ENCODE measurements at places on chromosomes 13 and 19.

DNA sequence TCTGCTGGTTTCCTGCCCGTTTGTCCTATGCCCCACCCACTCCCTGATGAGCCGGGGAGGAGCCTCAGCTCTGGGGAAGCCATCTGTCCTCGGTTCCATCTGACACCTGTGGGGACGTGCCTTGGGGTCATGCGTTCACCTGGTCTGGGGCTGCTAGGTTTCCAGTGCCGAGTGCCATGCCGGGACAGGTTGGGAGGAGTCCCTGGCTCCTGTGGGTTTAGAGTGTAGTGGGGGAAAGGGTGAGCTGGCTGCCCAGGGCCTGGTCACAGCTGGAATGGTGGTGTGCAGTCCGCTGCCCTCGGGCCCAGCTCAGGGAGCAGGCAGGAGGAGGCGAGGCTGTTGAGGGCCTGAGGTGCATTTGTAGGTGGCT is 2.5 kb downstream of the KDM4B start:
- no peak for DNase-seq

DNA sequence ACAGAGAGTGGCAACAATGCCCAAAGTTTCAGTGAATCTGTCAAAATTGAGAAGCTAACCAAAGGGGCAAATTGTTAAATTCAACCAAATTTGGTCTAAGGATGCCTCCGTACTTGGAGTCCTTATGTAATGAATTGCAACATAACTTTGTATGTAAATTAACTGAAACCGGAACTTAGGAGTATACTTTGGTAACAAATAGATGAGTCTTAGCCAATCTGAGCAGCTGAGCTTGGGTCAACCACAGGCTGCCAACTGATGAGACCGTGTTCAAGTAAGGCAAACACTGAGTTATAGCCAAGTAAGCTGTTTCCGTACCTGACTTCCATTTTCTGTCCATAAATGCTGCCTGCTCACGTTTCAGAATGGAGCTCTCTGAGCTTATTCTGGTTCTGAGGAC is 5.3 kb downstream of the VWA8 start:
- no peak for DNase-seq

DNA sequence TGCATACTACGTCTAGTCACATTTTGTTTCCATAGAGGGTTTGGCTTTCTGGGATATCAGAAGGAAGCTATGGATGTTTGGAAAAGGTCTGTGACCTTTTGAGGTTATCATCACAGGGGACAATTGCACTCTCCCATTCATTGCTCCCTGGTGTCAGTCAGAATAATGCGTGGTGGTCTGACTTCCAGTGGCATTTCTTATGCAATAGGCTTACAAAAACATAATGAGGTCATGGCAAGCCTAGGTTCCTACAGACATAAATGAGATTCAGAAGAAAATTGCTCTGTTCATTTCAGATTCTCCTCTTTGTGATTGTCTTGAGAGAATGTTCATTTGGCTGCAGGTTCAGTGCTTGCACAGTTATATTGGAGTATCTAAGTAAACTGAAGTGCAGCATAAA is 54.6 kb downstream of the ARHGAP35 start:
- DNase-seq: no peak

DNA sequence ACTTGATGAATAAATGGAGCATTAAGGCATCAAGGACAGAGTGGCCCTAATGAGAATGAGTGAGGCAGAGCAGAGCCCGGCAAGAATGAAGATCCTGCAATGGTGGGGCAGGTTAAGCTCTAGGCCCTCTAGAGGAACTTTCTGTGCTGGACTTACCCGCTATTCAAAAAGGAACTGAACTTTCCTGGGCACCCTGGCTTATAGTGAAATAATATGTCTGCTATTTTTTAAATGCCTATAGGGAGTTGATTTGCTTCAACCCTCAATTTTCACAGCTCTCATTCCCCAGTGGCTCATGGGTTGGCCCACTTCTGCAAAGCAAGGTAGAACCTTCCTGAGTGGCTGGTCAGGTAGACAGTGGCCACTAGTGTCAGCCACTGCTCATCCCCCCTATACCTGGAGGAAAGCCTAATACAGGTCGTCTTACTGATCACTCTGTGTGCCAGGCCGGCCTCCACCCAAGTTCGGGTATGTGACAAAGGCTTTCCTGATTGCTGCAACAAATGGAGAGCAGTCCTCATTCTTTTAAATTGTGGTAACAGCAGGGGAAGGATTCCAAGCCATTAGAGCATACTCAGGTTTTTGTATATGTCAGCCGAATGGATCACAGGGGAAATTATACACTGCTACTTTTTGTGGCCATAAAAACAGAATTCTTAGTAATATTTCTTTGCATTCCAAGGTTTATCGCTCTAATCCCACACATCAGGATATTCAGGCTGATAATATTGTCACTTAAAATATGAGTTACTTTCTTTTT is 103.0 kb downstream of the KL start:
- no peak for DNase-seq

DNA sequence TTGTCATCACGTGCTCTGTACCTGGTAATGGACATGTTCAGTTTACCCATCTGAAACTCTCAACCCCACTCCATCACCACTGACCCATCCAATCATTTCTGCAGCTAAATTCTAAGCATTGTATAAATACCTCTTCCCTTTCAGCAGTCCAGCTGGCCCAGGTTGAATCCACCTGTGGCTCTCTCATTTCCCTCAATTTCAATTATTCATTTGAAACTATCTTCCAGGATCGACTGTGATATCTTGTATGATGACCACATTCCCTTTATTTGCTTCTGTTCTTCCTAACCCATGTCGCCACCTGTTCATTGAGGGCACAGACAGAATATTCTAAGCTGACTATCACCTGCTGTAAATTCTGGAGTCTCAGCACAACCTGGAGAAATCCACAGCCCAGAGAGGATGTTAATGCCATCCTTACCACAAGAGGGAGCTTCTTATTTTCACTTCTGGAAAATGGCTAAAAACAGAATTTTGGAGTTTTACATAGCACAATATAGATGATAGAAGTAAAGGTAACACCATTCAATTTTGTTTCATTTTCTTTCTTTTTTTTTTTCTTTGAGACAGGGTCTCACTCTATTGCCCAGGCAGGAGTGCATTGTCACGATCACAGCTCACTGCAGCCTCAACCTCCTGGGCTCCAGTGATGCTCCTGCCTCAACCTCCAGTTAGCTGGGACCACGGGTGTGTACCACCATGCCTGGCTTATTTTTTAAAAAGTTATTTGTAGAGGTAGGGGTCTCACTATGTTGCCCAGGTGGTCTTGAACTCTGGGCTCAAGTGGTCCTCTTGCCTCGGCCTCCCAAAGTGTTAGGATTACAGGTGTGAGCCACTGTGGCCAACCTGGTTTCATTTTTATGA is 38.6 kb downstream of the ZNF823 start:
- DNase-seq: no peak

- no peak for DNase-seq
These were observed 91.3 kb upstream of the C1QTNF9B start for GRCh38 chr13:23988546-23989122.

GRCh38 chr19:44719262-44719701 is 20.3 kb downstream of the CEACAM16 start:
- no peak for DNase-seq

GRCh38 chr13:80151016-80151415 is 189.9 kb downstream of the SPRY2 start:
- no peak for DNase-seq

DNA sequence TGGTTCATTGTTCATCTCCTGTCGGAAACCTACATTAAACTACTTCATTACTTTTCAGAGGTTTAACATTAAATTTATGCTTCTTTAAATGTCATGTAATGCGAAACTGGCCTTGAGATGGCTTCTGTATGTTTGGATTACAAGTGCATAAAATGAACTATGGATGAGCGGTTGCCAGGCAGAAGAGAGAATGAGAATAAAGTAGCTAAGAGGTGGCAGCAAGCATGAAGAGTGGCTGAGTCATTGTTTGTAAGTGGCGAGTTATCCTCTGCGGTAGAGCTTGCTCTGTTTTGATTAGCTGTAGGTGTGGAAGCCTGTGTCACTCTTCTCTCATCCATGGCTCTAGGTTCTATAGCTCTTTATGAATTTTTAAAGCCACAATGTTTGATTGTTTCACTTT is 1139.6 kb upstream of the PCDH9 start:
- DNase-seq: no peak

DNA sequence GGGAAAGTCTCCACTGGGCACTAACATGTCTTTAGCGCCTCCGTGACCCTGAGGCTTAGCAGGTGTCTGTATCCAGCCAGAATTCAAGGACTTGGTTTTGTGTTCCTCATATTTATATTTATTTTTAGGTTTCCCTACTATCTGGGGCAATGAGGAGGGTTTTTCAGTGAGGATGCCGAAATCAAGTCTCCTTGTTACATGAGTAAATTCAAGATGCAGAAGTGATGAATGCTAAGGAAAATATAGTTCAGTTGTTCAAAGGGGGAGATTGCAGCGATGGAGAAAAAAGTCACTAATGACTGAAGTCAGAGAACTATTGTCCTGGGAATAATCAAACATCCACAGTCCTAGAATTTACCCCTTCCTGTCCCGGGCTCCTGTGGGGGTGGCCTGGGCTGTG is 791 bp upstream of the ADGRE2 start:
- DNase-seq: no peak

GRCh38 chr19:56732976-56733375 is 61.4 kb upstream of the ZNF835 start:
- no peak for DNase-seq

- DNase-seq: no peak
These were observed 417.1 kb downstream of the PCDH17 start for GRCh38 chr13:58048670-58049069.

DNA sequence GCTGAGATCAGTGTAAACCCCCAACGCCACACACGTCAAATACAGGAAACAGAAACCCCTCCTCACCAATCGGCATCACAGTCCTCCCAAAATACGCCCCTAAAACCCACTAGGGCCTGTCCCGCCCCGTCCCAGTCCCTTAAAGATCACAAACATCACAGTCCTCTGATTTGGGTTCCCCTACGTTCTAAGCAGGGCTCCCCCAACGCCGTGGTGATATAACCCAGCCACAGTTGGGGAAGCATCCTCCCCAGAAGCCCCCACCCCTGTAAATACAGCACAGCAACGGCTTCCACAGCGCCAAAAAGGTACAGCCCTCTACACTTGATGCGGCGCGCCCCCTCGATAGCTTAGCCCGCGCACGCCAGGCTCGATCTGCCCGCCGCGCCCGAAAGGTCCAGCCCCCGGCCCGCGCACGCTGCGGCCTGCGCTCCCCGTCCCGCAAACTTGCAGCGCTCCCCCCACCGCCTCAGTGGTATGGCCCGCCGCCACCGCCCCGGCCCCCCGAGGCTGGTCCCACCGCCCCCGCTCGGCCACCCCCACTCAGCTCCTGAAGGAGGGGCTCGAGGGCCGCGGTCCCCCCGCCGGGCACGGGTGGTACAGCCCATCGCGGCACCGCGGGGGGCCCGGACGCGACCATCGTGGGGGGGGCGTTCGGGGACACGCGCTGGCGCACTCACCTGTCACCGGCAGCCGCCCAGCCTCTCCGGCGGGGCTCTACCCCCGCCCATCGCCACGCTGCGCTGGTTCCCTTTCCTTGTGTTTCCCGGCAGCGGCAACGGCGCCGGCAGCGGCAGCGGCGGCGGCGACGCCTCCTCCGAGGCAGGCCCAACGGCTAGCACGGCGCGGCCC is at the start of gene AKT2:
TSS of gene AKT2 (minus strand) at position 845 of the 852 bp plus-strand sequence. CDS start 20,078 bp downstream, outside the sequence.
- DNase-seq: no peak

- no peak for DNase-seq
These were observed 512.3 kb downstream of the MYO16 start for GRCh38 chr13:109141706-109142105.

- DNase-seq: no peak
These were observed 871.7 kb downstream of the DACH1 start for GRCh38 chr13:70995338-70995737.

GRCh38 chr13:113813749-113814434 is 50.0 kb downstream of the GAS6 start:
- DNase-seq: no peak

- no peak for DNase-seq
These were observed 119.8 kb downstream of the ATP11A start for GRCh38 chr13:112809332-112810315.

DNA sequence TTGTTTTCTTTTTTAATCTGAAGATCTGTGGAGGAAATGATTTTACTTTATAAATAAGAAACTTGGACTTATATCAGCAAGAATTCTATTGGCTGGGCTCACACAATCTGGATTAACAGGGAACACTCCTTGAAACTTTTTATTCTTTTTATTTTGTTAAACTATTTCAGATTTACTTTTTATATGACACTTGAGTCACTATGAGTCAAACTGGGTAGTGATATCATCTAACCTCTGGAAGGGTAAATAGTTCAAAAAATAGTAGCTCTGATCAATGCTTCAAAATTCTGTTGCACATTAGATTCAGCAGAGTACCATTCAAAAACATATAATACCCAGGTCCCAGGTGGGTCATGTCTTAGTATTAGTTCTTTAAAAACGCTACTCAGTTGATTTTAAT is 55.1 kb upstream of the NBEA start:
- no peak for DNase-seq

- no peak for DNase-seq
These were observed 640 bp upstream of the ZNF544 start for GRCh38 chr19:58227964-58228584.

DNA sequence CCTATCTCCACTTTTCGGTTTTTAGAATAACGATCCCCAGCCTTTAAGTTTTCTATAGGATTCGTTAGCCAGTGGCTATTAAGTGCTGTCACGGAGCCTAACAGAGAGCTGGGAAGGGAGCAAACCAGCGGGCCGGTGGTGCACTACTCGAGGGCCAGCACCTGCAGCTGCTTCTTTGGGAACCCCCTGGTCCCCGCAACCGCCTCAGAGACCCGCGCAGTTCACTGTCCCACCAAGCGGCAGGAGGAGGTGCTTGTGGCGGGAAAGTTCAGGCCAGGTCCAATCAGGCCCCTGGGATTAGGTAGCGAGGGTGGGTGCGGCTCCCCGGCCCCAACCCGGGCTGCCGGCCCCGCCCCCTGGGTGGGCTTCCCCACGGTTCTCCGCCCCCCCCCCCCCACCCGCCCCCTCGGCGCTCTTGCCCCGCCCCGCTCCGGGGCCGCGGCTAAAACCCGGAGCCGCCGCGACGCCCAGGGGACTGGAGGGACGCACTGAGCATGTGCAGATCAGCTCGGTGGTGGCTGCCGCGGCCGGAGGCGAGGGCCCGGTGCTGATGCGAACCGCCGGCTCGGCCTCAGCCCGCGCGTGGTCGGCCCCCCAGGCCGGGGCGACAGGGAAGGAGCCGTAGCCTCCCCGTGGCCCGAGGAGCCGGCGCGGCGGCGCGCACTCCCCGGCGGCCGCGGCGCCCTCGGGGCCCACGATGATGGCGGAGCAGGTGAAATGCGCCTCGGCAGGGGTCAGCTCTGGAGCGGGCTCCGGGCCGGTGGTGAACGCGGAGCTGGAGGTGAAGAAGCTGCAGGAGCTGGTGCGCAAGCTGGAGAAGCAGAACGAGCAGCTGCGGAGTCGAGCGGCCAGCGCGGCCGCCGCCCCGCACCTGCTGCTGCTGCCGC is at the start of gene SLAIN1:
TSS of gene SLAIN1 (plus strand) at position 471 of the 887 bp plus-strand sequence. CDS start at position 698, 227 bp downstream.
- no peak for DNase-seq

GRCh38 chr19:3336351-3336679 is 30.1 kb upstream of the NFIC start:
- DNase-seq: no peak

DNA sequence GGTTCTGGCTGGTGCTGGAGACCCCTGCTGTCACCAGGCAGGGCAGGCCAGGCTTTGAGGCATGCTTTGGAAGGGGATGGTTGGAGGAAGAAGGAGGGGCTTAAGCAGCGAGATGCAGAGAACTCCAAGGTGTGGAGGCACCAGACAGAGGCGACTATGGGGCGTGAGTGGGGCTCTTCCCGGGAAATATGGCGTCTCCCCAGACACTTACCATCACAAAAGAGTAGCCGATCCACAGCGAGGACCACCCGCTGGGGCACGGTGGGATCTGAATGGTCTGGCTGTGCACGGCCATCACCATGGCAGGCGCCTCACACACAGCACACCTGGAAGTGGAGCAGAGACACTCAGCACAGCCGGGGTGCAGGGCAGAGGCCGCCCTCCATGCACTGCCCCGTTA is 151.9 kb downstream of the COL4A1 start:
- no peak for DNase-seq
